ENCODE measurements at places on chromosomes 7 and 10.

- no peak for DNase-seq
These were observed 56.4 kb downstream of the SGMS1 start for GRCh38 chr10:50567384-50567783.

- no peak for DNase-seq
These were observed 233.8 kb upstream of the NEBL start for GRCh38 chr10:21130683-21131442.

GRCh38 chr10:119445935-119446317, 96.6 kb downstream of the RGS10 start:
- DNase-seq, result no peak

GRCh38 chr10:62992145-62992721, 140.9 kb upstream of the NRBF2 start:
- no peak for DNase-seq

DNA sequence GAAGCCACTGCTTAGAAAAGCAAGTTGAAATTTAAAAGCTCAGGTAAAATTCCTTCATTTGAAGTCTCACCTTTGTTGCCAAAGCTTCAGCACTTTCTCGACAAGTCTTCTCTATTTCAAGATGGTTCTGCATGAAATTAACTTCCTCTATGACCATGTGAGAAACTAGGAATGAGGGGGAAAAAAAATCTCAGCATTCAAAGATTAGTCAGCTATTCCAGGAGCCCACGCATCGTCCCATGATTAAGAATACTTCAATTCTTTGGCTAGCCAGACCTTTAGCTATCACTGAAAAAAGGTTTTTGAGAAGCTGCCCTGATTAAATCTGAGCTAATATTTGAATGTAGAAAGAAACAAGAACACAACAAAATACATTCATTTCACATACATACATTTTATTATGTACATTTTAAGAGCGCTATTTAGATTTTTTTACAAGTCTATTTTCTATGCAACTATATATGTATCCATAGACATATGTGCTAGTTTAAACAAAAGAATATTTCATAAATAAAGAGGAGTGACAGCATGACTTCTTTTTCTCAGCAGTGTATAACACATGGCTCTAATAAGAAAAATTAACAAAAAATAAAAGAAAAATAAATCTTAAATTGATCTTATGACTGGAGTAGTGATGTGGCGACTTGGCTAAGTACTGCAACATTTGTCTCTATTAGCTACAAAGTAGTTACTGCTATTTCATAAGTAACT, 44.8 kb downstream of the SHTN1 start:
- no peak for DNase-seq
